ENCODE measurements at places on chromosomes 11 and 22.

GRCh38 chr11:32030875-32031503 lies 59.9 kb upstream of the RCN1 start:
- no peak for DNase-seq

- no peak for DNase-seq
These were observed 39.6 kb downstream of the TBC1D22A start for GRCh38 chr22:46801826-46802607.

DNA sequence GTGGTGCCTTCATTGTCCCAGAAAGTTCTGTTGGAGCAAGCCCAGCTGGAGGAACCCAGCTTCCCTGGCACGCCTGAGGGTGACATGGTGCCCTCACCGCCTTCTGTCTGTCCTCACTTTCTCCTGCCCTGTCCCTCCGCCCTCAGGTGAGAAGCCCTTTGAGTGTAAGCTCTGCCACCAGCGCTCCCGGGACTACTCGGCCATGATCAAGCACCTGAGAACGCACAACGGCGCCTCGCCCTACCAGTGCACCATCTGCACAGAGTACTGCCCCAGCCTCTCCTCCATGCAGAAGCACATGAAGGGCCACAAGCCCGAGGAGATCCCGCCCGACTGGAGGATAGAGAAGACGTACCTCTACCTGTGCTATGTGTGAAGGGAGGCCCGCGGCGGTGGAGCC lies 46.0 kb upstream of the NNMT start:
- DNase-seq = no peak

GRCh38 chr11:124080327-124081001 lies 34.8 kb upstream of the VWA5A start:
- no peak for DNase-seq

GRCh38 chr11:12133547-12134235 lies 23.3 kb downstream of the MICAL2 start:
- no peak for DNase-seq

GRCh38 chr11:117239295-117239694 lies 6.8 kb downstream of the RNF214 start:
- no peak for DNase-seq

- no peak for DNase-seq
These were observed 119.4 kb downstream of the TTC28 start for GRCh38 chr22:28560046-28560742.

DNA sequence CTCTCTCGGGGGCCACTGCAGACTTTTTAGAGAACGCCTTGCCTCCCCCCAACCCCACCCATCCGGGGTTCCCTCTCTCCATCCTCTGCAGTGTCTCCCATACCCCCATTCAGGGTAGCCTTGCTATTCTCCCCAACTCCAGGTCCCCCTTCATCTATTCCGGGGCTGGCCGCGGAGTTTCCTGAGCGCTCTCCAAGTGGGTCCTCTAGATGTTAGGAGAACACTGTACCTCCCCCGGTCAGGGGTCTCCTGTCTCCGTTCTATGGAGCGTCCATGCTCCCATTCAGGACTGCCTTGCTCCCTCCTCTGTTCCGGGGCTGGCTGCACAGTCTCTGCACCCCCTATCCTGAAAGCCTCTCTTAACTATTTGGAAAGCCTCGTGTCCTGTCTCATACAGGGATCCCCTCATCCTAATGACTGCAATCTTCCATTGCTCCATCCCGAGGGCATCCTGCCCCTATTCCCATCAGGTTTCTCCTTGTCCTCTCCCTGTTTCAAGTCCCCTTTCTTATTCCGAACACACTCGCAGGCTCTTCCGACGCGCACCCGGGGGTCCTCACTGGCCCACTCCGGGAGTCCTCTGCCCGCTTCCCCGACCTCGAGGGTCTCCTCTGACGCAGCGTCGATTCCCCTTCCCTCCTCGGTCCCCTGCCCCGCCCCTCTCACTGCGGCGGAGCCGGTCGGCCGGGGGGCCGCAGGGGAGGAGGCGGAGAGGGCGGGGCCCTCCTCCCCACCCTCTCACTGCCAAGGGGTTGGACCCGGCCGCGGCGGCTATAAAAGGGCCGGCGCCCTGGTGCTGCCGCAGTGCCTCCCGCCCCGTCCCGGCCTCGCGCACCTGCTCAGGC lies at the start of gene NEFH:
TSS of gene NEFH (plus strand) at position 802 of the 845 bp plus-strand sequence. CDS start 45 bp downstream, outside the sequence.
- no peak for DNase-seq

DNA sequence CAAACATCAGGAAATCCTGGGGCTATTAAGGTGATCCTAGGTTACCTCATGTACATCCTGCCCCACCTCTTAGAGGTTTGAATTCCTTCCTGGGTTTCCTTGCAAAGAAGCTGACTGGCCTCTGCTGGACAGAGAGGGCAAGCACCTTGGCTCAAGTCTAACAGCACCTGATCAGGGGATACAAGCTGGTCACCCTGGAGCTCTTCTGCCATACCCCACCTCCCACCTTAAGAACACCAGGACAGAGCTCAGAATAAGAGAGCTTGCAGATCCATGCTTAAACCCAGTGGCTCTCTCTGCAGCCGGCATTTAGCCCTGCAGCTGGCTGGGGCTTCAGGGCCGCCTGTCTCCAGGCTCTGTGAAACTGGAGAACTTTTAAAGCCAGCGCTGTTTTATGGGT lies 386.6 kb upstream of the NARS2 start:
- no peak for DNase-seq

Data from stimulated activated CD4-positive, alpha-beta T cell treated with anti-CD3 and anti-CD28 coated beads, Interleukin-15, amount 100 ng/mL, for 1 hour (primary cell).